ENCODE measurements at places on chromosomes 2 and 18.

DNA sequence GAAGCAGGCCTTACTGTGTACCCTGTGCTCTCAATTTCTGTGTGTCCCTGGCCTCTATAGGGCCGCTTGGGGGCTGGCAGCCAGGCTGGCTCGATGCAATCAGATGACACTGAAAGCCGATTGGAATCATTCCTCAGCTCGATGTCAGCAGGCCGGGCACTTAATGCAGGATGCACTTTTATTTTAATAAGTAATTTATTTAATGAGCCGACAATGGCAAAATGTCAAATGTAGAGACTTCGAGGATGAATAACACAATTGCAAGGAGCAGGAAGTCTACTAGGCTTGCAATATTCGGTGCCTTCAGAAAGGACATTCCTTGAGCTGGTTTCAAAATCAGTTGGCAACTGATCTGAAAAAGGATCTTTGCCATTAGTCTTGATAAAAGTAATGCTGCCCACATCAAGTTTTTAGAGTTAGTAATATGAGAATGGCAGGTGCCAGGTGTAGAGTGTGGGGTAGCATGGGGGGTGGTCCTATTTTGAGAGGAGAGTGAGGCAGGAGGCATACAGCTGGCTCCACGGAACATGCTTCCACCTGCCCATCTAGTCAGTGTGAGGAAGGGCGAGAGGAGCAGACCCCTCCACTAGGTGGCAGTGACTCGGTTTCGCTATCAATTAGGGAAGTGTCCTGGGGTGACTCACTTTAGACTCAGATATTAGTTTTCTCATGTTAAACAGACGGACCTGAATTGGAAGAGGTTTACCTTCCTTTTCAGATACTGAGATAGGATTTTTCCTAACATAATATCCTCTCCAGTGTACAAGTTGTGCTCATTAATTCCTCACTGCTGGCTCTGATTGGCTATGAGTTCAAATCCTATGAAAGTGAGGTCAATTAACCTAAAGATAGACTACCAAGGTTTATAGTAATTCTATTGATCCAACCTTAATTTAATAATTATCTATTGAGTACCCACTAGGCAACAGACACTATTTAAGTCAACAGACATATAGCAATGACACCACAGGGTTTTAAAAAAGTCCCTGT lies 80.9 kb downstream of the NABP1 start:
- no peak overlapping the region for H3K27ac ChIP-seq
- H3K27me3 ChIP-seq, result no peaks in the 10 kb centered on the region
- no peaks in the 10 kb centered on the region for H3K4me1 ChIP-seq
- peak; percentile 77 for DNase-seq
- H3K4me3 ChIP-seq, result 0 out of 2 replicates have a peak overlapping the region, but pooled peaks have one; percentile 7

- no peaks in the 10 kb centered on the region for H3K36me3 ChIP-seq
- DNase-seq, result no peak
- no peak overlapping the region for H3K27ac ChIP-seq
- no peaks in the 10 kb centered on the region for H3K27me3 ChIP-seq
Measured at GRCh38 chr18:1014509-1014908, 109.8 kb downstream of the ADCYAP1 start.

- no peak overlapping the region for H3K4me3 ChIP-seq
- no peaks in the 10 kb centered on the region for H3K36me3 ChIP-seq
- DNase-seq, result no peak
- no peaks in the 10 kb centered on the region for H3K27me3 ChIP-seq
- H3K4me1 ChIP-seq, result no peaks in the 10 kb centered on the region
- H3K27ac ChIP-seq, result no peak overlapping the region
Measured at GRCh38 chr18:4286256-4286655, 168.9 kb downstream of the DLGAP1 start.

- H3K36me3 ChIP-seq, result no peaks in the 10 kb centered on the region
- H3K4me1 ChIP-seq, result no peaks in the 10 kb centered on the region
- H3K4me3 ChIP-seq, result no peak overlapping the region
- no peaks in the 10 kb centered on the region for H3K27me3 ChIP-seq
- no peak for DNase-seq
Measured at GRCh38 chr2:236871500-236872001, 214.1 kb upstream of the COPS8 start.

DNA sequence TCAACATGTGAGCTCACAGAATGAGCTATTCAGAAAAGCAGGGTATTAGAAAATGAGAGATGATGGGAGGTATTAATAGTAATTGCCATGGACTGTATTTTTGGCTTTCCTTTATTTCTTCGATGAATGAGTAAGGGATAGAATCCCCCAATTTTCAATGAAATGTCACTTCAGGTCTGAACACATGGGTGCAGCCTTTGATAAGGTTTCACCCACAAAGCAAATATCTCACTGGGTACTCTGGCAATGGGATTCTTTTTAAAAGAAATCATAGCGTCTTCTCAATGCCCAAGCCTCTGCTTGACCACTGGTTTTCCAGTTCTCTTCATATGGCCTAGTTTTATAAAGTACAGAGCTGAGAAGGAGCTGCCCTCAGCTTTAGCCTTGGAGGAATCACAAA lies 610.5 kb upstream of the FANCL start:
- no peak overlapping the region for H3K4me3 ChIP-seq
- H3K4me1 ChIP-seq, result no peaks in the 10 kb centered on the region
- DNase-seq, result no peak
- H3K27me3 ChIP-seq, result no peaks in the 10 kb centered on the region

DNA sequence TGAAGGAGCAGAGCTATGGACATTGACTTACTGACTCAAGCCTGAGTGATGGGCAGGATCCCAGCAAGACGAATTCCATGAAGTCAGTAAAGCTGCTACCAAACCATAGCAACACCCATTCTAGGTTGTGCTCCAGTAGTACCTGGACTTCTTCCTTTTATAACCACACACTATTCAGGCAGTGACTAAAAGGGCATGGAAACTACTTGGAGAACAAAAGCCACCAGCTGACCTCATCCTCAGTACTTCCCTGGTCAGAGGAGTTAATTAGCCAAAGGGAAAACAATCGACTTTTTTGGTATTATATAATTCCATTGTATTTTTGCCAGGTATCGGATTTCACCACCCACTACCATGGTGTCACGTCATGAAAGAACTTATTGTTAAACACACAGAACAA lies 237.1 kb downstream of the TTC32 start:
- no peaks in the 10 kb centered on the region for H3K4me1 ChIP-seq
- no peaks in the 10 kb centered on the region for H3K27me3 ChIP-seq

DNA sequence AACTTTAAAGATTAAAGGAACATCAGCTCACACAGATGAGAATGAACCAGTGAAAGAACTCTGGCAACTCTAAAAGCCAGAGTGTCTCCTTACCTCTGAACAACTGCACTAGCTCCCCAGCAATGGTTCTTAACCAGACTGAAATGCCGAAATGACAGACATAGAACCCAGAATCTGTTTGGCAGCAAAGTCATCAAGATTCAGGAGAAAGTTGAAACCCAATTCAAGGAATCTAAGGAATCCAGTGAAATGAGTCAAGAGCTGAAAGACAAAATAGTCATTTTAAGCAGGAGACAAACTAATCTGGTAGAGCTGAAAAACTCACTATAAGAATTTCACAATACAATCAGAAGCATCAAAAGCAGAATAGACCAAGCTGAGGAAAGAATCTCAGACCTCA lies 72.0 kb downstream of the STRADB start:
- no peaks in the 10 kb centered on the region for H3K36me3 ChIP-seq
- H3K27ac ChIP-seq, result no peak overlapping the region
- H3K4me1 ChIP-seq, result no peaks in the 10 kb centered on the region
- H3K4me3 ChIP-seq, result no peak overlapping the region
- no peaks in the 10 kb centered on the region for H3K27me3 ChIP-seq

- H3K27ac ChIP-seq, result no peak overlapping the region
- peaks cover 21% of the 10 kb centered on the region for H3K4me1 ChIP-seq
Measured at GRCh38 chr2:134370655-134371445, 117.0 kb downstream of the MGAT5 start.

DNA sequence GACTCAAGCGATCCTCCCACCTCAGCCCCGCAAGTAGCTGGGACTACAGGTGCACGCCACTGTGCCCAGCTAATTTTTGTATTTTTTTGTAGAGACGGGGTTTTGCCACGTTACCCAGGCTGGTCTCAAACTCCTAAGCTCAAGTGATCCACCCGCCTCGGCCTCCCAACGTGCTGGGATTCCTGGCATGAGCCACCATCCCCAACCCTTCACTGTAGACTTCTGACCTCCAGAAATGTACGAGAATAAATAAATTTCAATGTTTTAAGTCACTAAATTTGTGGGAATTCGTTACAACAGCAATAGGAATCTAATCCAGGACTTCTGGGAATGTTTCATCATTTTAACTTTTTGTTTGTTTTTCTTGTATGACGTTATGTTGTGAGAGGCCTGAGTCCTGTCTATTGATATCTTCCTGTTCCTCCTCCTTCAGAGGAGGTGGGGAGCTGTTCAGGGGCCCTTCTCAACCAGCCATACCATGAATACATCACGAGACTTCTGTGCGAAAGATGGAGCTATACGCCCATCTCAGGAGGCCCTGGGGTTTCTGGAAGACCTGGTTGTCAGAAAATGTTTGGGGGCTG lies 40.0 kb downstream of the TEX44 start:
- H3K4me3 ChIP-seq, result no peak overlapping the region
- H3K27me3 ChIP-seq, result no peaks in the 10 kb centered on the region
- H3K4me1 ChIP-seq, result peaks cover 4% of the 10 kb centered on the region
- H3K27ac ChIP-seq, result no peak overlapping the region
- H3K36me3 ChIP-seq, result no peaks in the 10 kb centered on the region

- no peak overlapping the region for H3K4me3 ChIP-seq
- H3K4me1 ChIP-seq, result peaks cover 24% of the 10 kb centered on the region
- no peak overlapping the region for H3K27ac ChIP-seq
- no peaks in the 10 kb centered on the region for H3K27me3 ChIP-seq
- H3K36me3 ChIP-seq, result no peaks in the 10 kb centered on the region
Measured at GRCh38 chr2:9417725-9418124, 5.6 kb downstream of the ITGB1BP1 start.

DNA sequence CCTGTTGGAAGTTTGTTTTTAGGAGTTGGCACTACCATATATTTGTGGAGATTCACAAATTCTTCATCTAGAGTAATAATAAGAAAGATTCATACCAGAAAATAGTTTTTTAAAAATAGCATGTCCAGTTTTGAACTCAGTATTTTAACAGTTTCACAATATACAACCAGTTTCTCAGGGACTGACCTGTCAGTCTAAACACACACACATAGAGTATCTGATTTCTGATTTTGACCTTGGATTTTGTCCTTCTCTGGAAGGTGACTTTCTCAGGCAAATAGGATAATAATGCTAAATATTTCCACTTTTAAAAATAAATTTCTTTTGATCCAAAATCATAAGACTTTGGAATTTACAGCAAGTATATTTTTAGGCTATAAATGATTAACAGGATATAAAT lies 32.0 kb downstream of the MFSD6 start:
- DNase-seq, result no peak
- 0 out of 2 replicates have a peak, but pooled peaks cover 5% of the 10 kb centered on the region for H3K4me1 ChIP-seq
- no peak overlapping the region for H3K4me3 ChIP-seq
- H3K27ac ChIP-seq, result no peak overlapping the region
- H3K36me3 ChIP-seq, result no peaks in the 10 kb centered on the region

- H3K4me3 ChIP-seq, result no peak overlapping the region
- H3K27me3 ChIP-seq, result no peaks in the 10 kb centered on the region
- no peaks in the 10 kb centered on the region for H3K4me1 ChIP-seq
- no peaks in the 10 kb centered on the region for H3K36me3 ChIP-seq
- no peak overlapping the region for H3K27ac ChIP-seq
Measured at GRCh38 chr2:102657770-102658169, 38.4 kb downstream of the SLC9A2 start.

DNA sequence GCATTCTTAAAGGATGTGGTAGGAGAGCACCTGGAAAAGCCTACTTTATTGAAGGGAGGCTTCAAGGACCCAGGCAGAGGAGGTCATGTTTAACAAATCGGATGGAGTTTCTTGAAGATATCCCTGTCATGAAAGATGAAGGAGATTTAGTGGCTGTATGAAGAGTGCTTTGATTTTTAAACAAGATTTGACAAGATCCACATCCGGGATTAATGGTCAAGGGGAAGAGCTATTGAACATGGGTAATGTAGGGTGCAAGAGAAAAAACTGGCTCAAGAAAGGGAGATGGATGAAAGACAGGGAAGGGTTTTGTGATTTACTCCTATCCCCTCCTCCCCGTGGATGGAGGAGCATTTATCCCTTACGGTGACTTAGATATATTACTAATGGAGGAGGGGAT lies 113.1 kb upstream of the OSR1 start:
- H3K27me3 ChIP-seq, result no peaks in the 10 kb centered on the region
- H3K4me3 ChIP-seq, result no peak overlapping the region
- DNase-seq, result no peak
- no peak overlapping the region for H3K27ac ChIP-seq

Data from MM.1S (cell line).